ENCODE measurements at places on chromosomes 2 and 18.

DNA sequence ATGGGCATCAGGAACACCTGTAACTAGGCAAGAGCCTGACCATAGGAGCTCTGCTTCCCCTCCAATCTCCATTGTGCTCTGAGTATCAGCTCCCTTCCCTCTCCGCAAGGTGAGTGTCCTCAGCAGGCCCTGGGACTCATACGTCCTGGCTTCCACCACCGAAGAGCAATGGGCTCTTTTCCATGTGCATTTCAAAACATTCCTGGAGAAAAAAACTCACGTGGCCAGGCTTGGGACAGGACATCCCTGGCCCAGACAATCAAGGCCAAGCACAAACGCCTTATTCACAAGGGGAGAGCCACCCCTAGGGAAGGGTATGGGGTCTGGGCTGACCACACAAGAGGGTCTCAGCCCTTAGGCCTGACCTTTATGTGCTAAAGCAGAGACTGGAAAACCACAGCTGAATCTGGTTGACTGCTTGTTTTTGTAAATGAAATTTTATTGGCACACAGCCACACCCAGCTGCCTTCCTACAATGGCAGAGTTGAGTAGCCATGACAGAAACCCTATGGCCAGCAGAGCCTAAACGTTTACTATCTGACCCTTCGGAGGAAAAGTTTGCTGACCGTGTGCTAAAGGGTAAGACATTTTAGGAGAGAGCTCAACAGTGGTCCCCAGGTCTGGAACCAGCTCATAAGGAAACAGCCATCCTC lies 175.7 kb upstream of the ARL4C start:
- DNase-seq: no peak

- no peak for DNase-seq
These were observed 32.8 kb downstream of the TTC21B start for GRCh38 chr2:165920748-165921147.

DNA sequence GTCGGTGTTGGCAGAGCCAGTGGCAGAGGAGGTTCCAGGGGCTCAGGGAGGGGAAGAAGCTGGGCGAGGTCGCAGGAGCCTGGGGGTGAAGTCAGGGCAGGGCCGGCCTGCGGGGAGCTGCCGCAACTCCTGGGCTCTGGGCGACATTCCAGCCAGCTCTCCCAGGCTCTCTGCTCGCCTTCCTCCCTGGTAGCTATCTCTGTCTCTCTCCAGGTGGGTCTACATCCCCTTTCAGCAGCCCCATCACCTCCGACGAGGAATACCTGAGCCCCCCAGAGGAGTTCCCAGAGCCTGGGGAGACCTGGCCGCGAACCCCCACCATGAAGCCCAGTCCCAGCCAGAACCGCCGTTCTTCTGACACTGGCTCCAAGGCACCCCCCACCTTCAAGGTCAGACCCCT lies 27.0 kb downstream of the SPEG start:
- no peak for DNase-seq

DNA sequence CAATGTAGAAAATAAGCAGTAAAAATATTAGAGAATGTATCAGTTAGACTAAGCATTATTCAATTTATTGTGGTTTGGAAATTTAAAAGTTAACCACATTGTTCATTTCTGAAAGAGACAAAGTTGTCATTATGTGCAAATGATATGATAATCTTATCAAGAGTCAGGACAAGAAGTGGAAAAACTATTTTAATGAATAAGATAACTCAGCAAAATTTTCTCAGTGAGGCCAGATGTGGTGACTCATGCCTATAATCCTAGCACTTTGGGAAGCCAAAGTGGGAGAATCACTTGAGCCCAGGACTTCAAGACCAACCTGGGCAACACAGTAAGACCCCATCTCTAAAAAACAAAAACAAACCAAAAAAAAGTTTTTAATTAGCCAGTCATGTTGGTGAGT lies 39.5 kb upstream of the CERS6 start:
- DNase-seq: no peak

GRCh38 chr18:42620657-42621056 lies 494.8 kb downstream of the RIT2 start:
- no peak for DNase-seq

- no peak for DNase-seq
These were observed 1664.6 kb upstream of the CELF4 start for GRCh38 chr18:39230086-39230803.

DNA sequence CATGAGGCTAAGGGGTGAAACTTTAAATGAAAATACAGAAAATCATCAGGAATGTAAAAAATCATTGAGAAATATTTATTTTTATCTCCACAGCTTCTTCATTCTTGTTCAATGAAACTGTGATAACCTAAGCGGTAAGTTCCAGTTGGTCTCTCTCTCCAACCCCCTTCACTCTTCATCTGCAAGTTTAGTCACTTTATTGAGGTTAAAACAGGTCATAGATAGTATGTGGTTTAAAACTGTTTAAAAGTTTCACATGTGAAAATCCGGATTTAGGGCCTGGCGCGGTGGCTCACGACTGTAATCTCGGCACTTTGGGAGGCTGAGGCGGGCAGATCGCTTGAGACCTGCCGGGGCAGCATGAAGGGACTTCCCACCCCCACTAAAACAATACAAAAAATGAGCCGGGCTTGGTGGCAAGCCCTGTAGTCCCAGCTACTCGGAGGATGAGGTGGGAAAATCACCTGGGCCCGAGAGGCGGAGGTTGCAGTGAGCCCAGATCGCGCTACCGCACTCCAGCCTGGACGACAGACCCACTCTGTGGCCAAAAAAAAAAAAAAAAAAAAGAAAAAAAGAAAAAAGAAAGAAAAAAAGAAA lies 1.6 kb upstream of the PHLPP1 start:
- DNase-seq: no peak

- no peak for DNase-seq
These were observed 126.2 kb downstream of the TRIB2 start for GRCh38 chr2:12842917-12843316.

DNA sequence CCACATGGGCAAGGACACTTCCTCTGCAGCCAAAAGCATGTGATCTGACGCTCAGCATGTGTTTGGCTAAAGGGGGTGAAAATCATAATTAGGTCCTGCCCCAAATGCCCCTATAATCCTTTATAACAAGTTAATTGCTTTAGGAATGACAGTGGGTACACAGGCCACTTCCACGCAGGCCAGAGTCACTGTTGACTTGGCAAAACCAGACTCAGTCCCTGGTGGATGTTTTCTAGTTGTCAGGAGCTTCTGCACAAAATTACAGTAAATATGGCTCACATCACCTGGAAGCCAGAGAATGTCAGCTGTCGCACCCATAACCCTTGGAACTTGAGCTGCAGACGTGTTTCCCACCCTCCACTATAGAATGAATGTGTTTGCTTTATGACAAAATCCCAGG lies 13.3 kb upstream of the PXDN start:
- no peak for DNase-seq

DNA sequence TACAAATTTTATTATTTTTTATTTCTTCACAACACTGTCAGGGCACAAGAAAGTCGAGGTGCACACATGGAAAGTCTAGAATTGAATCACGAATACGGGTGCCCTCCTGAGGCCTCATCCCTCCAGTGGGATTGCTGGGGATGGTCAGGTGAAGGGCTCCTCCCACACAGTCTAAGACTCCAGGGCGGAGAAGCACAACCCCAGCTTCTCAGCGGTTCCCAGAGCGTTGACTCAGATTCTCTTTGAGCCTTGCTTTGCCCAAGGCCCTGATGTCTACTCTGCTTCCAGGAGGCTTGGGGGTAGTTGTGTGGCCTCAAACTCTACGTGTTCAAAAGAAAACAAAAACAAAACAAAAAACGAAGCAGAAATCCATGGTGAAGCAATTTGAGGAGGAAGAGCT lies 108.4 kb downstream of the LYPD6B start:
- DNase-seq: no peak

DNA sequence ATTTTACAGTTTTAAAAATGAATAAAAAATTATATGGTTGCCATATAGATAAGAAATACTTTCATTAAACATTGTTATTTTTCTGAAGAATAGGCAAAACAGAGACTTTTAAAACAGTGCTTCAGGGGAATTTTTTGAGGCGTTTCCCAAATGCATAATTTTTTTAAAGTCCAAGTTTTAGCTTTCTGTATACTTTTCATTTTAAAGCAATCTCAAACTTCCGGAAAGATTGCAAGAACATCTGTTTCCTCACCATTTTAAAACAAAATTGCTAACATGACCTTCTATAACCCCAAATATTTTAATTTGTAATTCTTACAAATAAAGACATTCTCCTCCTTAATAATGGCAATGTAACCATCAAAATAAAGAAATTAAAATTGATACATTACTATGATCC lies 15.1 kb upstream of the MBD2 start:
- DNase-seq: no peak

DNA sequence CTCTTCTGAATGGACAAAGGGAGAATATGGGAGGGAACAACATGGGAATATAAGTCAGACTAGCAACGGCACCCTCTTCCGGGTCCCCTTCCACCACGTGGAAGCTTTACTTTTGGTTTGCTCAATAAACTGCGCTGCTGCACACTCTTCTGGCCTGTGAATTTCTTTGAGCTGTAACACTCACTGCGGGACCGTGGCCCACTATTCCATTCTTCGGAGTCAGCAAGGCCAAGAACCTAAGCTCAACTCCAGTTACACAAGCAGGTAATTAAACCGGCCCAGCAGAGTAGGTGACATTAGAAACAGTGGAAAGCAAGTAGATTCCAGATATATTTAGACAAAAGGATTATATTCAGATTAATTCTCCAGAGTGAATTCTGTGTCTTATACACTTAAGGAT lies 697.4 kb upstream of the NXPH2 start:
- DNase-seq: no peak

DNA sequence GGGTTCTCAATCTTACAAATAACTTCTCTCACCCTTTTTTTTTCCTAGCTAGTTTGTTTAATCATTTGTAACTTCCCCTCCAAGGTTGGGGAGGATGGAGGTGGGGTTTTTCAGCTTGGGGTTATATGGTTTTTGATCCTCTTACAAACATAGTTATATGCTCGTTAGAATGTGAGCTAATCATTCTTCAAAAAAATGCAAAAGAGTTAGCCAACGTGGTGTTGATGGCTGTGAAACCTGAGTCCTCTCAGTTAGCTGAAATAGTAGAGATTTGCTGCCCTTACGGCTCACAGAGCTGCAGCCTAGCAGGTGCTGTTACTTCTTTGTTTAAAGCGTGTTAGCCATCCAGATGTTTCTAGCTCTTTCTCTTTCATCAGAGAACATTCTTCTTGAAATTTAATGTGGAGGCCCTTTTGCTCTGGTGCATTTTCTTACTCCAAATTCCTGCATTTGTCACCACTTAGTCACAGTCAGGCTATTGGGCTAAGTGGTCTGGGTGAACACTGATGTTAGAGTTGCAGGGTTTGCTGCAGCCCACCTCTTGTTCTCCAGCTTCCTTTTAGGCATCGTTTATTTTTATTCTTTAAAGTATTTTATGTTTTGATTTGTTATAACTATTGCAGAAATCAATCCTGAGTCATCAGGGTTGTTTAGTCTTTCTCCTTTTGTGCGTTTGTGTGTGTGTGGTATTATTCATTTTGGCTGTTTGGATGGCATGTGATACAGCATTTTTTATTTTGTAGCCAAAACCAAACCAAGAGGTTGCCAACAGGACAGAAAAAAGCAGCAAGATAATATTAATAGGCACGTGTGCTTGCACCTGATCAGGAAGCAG lies 41.1 kb downstream of the LIMS1 start:
- no peak for DNase-seq

GRCh38 chr2:186917866-186918265 lies 68.9 kb upstream of the ZSWIM2 start:
- DNase-seq: no peak

DNA sequence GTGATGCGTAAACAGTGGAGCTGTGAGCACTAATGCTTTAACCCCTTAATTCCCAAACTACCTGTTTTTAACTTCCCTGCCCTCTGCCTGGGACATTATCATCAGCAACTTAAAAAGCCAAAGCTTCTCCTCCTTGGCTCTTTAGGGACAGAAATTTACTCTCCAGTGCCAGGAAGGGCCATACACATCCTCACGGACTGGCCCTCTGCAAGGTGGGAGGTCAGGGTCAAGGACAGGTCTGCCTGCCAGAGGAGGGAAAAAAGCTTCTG lies 21.5 kb downstream of the KCTD1 start:
- DNase-seq: no peak

Measured in NCI-H2081 (cell line).